ENCODE measurements at places on chromosomes 16 and 17.
A peak's percentile ranks its signal among the peaks of the same experiment; 100 is the strongest.

DNA sequence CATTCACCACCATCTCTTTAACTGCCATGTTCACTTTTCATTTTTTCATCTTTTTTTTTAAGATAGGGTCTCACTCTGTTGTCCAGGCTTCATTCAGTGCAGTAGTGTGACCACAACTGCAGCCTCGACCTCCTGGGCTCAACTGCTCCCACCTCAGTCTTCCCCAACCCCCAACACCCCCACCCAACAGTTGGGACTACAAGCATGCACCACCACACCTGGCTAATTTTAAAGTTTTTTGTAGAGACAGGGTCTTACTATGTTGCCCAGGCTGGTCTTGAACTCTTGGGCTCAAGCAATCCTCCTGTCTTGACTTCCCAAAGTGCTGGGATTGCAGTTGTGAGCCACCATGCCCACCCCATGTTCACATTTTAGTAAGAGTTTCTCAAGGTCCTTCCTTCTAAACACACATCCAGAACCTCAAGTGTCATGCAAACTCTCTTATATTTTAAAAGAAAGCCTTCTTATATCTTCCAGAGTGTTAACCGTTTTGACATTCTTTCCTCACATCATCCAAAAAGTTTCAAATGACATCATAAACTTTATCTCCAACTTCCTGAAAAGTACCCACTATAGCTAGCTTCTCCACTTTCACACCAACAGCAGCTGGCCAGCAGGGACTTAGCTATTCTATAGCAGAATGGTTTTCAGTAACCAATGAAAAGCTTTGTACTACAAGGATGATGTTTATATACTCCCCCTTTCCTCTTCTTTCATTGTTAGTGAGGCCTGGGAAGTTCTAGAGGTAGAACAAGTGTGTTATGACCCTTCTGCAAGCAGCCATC lies 49.3 kb downstream of the TRAF4 start:
- DNase-seq, result peak; percentile 34

GRCh38 chr17:83086199-83086880 lies 6.9 kb downstream of the METRNL start:
- no peak for DNase-seq

- DNase-seq, result peak; percentile 66
Measured at GRCh38 chr16:23060458-23061320, 88.6 kb downstream of the USP31 start.

GRCh38 chr17:7612294-7612640 lies 2.4 kb downstream of the FXR2 start:
- no peak for DNase-seq

- no peak for DNase-seq
Measured at GRCh38 chr17:57102122-57102521, 17.1 kb downstream of the AKAP1 start.

- DNase-seq, result no peak
Measured at GRCh38 chr17:77926981-77927380, 31.5 kb upstream of the TNRC6C start.

GRCh38 chr17:7079581-7080455 lies at the start of gene CLEC10A:
CLEC10A (minus strand) TSS chr17:7080251; CDS start chr17:7078812, 1,439 bp downstream.
- DNase-seq, result no peak

DNA sequence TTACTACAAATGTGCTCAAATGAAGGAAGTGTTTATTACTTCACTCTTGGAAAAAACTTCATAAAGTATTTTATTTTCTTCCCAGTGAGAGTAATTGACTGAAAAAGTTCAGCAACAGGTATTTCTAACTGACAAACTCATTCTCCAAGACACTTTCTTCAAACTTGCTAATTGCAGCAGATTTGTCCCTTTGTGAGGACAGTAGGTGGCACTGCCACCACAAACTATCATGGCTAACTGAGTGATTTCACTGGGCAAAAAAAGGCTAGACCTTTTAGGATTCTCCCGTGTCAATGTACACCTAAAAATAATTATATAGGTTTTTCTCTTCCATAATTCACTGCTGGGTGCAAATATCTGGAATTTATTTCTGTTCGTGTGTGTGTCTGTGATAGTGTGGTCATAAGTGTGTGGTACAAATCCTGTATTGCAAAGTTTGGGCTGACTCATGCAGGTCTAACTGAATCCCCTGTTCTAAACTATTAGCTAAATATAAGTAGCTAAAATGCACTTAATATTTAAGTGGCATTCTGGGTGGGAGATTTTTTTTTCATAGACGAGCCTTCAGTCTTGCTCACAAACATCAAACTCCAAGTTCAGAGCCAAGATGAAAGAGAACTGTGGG lies 3.9 kb downstream of the HS3ST3A1 start:
- DNase-seq, result peak; percentile 51

DNA sequence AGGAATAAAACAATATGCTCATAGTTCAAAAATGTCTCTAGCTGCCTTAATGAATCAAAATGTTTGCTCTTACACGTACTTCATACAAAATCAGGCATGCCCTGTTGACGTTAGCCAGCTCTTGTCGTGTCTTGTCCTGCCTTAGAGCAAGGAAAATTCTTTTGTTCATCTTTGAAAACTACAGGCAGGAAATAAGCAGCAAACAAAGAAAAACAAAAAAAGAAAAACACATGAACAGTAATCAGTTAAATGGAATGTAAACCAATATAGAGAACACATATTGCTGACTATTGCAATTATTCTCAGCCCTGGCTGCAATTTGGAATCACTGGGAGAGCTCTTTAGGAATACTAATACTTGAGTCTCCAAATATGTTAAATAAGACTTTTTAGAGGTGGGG lies 1.7 kb downstream of the CAPNS2 start:
- DNase-seq, result no peak

DNA sequence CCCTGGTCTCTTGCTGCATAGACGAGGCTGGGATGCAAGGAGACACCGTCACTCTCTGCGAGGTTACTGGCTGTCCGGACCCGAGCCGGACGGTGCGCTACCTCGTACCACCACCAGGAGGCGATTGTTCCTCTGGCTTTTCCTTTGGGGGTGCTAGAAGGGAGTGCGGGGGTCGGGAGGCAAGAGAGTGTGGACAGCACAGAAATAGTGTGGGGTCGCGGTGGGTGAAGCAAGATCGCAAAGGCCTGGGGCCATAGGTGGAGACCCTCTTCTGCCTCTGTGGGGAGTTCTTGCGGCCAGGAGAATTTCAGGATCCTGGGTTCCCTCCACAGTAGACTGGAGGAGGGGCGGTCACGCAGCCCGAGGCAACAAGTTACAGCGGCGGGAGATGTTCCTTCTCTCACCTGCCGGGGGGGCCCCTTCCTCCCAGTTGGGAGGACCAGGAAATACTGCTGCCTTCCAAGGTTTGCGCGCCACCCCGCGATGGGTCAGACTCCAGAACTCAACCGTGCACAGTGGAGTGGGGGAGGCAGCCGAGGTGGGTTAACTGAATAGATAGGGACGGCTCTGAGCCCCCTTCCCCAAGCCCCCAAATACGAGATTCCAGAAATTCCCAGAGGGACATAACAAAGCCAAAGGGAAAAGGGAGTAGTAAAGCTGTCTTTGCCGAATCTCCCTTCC lies 6.9 kb downstream of the PHOSPHO1 start:
- peak; percentile 67 for DNase-seq

DNA sequence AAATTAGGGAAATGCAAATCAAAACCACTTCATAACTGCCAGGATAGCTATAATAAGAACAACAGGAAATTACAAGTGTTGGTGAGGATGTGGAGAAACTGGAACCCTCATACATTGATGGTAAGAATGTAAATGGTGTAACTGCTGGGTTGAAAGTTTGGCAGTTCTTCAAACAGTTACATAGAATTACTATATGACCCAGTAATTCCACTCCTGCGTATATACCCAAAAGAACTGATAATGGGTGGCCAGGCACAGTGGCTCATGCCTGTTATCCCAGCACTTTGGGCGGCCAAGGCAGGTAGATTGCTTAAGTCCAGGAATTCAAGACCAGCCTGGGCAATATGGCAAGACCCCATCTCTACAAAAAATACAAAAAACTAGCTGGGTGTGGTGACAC lies 4.5 kb upstream of the CMTM4 start:
- no peak for DNase-seq

- no peak for DNase-seq
Measured at GRCh38 chr16:8903004-8903403, 20.9 kb downstream of the LITAFD start.

DNA sequence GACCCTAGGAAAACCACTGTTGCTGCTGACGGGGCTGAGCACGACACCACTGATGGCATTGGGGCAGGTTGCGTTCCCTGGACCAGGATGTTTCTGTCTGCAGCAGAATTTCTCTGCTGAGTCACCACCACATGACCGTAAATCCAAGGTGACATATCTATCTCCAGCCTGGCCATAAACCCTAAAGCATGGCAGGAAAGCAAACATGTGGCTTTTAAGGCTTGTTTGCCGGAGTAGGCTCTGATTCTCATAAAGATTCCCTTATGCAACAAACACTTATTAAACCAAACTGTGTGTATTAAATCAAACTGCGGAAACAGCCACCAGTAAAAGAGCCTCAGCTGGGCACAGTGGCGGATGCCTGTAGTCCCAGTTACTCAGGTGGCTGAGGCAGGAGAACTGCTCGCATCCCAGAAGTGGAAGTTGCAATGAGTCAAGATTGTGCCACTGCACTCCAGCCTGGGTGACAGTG lies 17.3 kb downstream of the MPHOSPH6 start:
- DNase-seq, result peak; percentile 38

DNA sequence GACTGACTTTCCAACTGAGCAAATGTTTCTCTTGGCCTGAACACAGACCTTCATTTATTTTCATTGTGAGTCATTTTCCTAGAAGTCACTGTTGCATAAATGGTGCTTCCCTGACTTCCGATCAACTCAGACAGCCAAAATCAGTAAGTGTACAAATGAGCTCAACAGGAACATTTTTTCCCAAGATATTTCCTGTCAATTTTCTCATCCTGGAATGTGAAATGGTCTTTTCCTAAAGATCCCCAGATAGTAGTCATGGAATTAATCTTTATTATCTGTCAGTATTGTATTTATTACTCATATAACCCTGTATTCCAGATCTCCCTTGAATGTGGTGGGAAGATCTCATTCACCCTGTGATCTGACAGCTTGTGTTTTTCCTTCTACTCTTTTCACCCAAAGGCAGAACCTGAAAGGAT lies 360.3 kb upstream of the KIF2B start:
- no peak for DNase-seq

DNA sequence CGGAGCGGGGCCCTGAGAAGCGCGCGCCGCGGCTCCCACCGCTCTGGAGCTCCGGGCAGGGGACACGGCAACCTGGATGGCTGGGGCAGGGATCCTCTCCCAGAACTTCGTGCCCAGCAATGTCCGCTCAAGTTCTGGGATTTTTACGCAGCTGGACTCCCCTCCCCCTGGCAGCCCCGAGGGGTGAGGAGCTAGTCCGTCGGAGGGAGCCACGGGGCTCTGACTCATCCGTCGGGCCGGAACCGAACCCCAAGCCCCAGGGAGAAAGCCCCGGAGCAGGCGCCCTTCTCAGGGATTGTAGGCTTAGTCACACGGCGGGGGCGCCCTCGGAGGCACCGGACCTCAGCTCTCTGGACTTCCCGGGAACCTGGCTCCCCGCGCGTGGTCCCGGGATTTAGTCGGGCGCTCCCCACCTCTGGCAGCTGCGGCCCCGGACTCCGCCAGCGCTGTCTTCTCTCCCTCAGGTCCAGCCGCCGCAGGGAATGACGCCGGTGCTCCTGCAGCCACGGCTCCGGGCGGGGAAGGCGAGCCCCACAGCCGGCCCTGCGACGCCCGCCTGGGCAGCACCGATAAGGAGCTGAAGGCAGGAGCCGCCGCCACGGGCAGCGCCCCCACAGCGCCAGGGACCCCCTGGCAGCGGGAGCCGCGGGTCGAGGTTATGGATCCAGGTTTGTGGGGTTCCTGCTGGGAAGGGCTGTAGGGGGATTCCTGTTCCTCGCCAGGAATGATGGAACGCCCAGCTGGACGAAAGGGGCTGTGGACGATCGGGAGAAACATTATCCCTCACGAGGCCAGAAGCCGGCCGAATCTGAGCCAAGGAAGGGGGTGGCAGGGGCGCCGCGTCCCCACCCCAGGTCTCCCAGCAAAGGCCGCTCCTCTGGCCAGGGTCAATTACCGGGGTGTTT lies 830 bp downstream of the SPHK1 start:
- DNase-seq, result peak; percentile 74

DNA sequence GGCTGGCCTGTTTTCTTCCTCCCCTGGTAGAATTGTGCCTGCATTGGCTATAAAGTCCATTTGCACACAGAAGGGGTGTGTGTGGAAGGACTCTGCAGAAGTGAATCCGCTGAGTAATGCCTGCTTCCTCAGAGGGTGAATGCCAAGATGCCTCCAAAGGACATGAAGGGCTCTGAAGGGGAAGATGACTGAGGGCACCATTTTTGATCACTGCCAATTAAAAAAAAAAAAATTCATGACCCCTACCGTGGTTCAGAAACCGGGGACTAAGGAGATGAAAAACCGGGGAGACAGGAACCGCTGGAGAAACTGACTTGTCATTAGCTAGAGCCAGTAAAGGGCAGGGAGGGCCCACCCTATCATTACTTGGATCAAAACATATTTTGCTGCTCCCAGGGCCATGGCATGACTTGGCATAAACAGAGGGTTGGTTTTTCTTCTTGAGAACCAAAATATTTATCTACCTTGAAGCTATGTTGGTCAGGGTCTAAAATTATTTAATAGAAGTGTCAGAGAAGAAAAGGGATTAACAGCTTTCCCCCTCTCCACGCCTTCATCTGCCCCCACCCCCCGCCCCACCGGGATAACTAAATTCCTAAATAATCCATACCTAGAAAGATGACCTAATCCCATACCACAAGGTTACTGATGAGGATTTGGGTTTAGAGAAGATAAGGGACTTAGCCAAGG lies 3.6 kb upstream of the USP7 start:
- peak; percentile 88 for DNase-seq

DNA sequence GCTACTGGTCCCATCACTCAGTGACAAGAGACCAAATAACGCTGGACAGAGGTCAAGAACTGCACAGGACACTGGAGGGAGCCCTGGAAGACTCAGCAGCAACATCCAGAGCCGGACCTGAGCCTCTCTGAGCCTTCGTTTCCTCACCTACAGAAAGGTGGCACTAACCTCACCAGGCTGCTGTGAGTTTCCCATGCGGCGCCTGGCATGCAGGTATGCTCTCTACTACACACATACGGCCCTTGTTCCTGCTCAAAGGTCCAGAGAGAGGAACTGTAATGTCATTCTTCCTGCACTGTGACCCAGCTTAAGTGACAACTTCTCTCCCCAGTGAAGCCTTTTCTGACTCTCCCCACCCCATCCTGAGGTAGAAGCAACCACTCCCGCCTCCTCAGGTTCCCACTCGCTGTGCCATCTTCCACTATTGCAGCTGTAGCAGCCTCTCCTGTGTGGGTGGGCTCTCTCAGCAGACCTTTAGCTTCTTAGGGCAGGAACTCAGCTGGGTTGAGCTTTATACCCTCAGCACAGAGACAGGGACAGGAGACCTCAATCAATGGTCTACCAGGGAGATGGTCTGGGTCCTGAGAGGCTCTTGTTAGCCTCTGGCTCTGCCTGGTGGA lies 43.9 kb upstream of the SREBF1 start:
- DNase-seq, result no peak

DNA sequence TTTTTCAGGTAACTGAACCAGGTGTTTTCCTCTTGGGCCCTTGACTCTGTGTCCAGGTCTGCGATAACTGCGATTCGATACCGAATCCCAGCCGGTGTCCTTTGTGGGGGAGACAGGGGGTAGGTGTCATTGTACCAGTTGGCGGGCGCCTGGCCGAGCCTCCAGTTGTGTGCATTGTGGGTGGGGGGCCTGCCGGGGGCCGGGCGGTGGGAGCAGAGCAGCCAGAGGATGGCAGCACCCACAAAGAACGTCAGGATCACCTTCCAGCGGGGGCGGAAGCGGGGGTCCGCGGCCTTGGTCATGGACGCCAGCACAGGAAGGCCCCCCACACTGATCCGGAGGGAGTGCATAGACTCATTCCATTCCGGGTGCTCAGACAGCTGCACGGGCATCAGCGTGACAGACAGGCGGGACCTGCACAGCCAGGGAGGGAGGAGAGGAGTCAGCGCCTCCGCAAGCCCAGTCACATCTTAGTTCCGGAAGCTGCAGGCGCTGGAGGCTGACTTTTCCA lies 12.3 kb downstream of the CANT1 start:
- no peak for DNase-seq
